Fibroblast of villous mesenchyme (primary cell): ENCODE measurements at places on chromosomes 16 and 17.

DNA sequence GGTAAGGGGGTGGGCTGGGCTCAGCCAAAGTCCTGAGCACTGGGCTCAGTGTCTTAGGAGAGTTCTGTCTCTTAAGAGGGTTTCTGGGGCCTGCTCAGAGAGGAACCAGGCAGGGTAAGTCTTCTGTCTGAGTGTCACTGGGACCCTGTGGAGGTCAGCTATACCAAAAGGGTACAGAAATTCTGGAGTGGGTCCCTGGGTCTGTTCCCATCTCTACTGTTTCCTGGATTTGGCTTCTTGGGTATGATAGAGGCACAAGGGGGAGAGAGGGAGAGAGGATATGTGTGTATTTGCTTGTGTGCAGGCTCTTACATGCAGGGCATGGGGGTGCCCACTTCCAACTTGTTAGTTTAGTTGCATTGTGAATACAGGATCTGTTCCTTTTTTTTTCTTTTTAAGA lies 1.6 kb downstream of the E2F4 start:
- DNase-seq: no peak

DNA sequence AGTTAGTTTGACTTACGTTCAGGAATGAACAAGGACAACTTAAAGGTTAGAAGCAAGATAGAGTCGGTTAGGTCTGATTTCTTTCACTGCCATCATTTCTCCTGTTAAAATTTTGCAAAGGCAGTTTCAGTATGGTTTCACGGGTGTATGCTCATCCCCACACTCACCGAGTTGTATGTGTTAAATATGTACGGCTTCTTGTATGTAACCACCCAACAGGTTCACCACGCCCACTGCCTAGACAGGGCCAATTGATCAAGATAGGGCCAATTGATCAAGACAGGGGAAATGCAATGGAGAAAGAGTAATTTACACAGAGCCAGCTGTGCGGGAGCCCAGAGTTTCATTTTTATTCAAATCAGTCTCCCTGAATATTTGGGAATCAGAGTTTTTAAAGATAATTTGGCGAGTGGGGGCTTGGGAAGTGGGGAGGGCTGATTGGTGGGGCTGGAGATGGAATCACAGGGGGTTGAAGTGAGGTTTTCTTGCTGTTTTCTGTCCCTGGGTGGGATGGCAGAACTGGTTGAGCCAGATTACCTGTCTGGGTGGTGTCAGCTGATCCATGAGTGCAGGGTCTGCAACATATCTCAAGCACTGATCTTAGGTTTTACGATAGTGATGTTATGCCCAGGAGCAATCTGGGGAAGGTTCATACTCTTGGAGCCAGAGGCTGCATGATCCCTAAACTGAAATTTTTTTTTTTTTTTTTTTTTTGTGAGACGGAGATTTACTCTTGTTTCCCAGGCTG lies 62.4 kb upstream of the PLCG2 start:
- no peak for DNase-seq

DNA sequence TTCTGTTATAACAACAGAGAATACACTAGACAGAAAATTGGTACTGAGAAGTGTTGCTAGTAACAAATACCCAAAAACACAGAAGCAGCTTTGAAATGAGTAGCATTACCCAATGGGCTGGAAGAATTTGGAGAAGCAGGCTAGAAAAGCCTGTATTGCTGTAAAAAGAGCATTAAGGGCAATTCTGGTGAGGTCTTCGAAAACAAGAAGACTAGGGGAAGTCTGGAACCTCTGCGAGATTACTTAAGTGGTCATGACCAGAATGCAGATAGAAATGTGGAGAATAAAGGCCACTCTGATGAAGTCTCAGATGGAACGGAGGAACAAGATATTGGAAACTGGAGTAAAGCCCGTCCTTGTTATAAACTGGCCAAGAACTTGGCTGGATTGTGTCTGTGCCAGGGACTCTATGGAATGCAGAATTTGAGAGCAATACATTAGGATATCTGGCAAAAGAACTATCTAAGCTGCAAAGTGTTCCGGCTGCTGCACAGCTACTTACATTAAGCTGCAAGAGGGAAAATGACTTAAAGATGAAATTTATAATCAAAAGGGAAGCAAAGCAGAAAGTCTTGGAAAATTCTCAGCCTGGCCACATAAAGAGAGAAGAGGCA lies 44.9 kb upstream of the PEMT start:
- no peak for DNase-seq

DNA sequence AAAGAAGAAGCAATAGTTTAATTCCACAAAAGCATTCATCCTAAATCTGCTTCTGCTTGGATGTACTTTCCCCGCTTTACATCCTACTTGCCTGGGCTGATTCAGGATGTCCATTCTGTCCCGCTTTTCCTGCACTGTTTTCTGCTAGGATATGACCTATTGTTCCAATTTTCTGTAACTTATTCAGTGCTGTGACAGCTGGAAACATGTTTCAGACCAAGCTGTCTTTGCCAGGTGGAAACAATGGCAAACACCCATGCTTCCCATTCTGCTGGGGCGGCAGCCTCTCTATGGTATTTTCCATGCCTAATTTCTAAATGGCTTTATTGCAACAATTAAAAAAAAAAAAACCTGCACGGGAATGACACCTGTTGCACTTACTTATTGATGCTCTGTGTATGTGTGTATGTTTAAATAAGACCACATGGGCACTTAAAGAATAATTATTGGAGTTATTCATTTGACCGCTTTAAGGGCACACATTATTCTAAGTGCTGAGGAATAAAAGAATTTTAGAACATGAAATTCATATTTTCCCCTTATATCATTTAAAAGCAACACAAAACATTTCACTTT lies 21.0 kb downstream of the COQ7 start:
- DNase-seq: no peak

DNA sequence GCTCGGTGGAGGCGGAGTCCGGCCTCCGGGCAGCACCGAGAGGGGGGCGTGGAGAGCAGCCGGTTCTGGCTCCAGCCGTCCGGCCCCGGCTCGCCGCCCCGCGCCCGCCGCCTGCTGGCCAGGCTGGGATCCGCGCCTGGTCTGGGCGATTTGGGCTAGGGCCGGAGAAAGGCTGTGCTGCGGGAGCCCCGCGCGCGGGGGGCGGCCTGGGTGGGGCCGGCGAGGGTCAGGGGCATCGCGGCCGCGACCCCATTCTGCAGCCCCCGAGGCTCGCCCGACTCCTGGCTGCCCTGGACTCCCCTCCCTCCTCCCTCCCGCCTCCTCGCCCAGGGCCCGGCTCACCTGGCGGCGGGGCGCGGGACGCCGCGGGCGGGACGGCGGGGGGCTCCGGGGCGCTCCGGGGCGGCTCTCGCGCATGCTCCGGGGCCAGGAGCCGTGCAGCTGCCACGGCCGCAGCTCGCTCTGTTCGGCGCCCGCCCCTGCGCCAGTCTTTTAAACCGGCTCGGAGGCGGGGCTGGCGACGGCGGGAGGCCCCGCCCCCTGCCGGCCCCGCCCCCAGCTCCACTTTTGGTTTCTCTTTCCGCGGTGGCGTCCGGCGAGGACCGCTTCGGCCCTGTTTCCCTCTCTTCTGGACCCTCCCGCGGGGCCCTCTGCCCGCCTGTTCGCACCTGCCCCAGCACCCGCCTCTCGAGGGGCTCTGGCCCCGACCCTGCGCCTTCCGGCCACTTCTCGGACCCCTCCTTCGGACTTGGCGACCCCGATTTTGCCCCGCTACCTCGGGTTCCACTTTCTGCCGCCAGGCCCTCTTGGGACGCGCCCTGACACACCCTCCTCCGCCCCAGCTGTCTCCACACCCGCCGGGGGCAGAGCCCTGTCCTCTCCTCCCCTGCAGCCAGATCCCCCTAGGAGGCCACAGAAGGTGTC lies at the start of gene SOCS1:
SOCS1 (minus strand) TSS at position 468 of the 924 bp plus-strand sequence. CDS start 726 bp downstream, outside the sequence.
- peak; percentile 91 for DNase-seq

GRCh38 chr17:68255731-68256538 lies 8.1 kb downstream of the AMZ2 start:
- peak; percentile 28 for DNase-seq

DNA sequence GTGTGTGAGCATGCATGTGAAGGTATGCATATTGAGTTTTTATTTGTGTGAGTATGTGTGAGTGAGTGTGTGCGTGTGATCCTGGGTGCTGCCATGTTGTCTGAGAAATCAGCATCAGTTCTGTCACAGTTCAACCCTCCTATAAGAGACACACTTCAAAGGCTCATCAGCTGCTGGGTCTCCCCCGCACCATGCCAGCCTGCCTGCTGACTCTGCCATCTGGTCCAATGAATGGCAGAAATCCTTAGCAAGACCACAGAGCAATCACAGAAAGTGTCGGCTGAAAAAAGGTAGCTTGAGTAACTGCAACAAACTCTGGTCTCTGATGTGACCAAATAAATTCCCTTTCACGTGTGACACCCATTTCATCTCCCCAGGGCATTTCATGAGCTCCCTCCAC lies 381.8 kb upstream of the MAF start:
- no peak for DNase-seq

- no peak for DNase-seq
Measured at GRCh38 chr16:19563377-19563776, 7.9 kb downstream of the VPS35L start.

- DNase-seq: no peak
Measured at GRCh38 chr16:30104492-30104891, 8.5 kb upstream of the YPEL3 start.

- no peak for DNase-seq
Measured at GRCh38 chr16:68715471-68715870, 21.6 kb upstream of the CDH1 start.

GRCh38 chr17:27993161-27993695 lies 49.2 kb upstream of the NLK start:
- DNase-seq: no peak

DNA sequence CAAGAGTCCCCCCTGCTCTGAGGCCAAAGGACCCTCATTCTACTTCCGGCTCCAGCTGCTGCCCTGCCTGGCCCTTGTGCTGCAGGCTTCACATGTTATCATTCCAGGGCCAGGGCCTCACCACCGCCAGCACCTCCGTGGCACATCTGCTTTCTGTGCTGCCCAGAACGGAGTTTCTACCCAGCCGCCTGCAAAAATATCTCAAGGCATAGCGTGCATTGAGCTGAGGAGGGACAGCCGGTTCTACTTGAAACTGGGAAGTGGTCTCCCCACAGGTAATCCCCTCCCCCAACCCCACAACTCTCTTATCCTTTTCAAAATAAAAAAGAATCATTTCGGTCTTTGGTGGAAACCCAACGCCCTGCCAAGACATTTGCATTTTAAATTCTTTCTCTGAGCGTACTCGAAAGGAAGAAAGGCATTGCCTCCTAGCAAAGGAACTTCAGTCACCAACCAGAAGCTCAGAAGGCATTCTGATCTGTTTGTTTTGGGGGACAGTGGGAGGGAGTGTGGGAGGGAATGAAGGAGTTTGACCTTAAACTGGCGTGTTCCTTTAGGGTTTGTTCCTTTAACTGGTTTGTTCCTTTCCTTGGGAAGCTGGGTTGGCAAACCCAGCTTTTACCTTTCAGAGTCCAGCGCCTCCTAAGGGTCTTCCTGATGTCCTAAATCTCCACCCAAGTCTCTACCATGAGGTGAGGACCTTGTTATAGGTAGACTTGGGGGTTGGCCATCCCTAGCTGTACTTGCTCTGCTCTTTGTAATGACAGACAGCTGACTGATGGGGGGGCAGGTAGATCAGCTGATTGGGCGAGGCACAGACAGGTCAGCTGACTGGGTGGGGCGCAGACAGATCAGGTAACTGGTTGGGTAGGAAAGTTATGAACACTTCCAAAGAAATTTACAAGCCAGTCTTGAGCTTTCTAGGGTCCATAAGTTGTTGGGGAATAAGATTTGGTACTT lies 33.4 kb upstream of the PIK3R6 start:
- no peak for DNase-seq
